ENCODE measurements at places on chromosomes 5 and 9. TPM values are rescaled to one million over a fixed set of nuclear protein-coding genes. Genes with fewer than 3 reads are reported as not detected.

Gene ENTREP1
- 0.04 TPM for polyA plus RNA-seq

Gene BTNL3
- polyA plus RNA-seq, result not detected

Gene IFNB1
- not detected for polyA plus RNA-seq

Gene TMC1
- not detected for polyA plus RNA-seq

Gene PPP3R2
- not detected for polyA plus RNA-seq

Gene SPINK4
- polyA plus RNA-seq, result not detected

Gene TMEM252
- polyA plus RNA-seq, result not detected

Gene SSNA1
- polyA plus RNA-seq, result 86.7 TPM

Gene FCN2
- polyA plus RNA-seq, result not detected

Gene SLC25A2
- polyA plus RNA-seq, result not detected

Gene OLFML2A
- 4.7 TPM for polyA plus RNA-seq

Gene CHSY3
- polyA plus RNA-seq, result 0.46 TPM

Gene CSF1R
- 0.07 TPM for polyA plus RNA-seq

Gene EPB41L4B
- 0.29 TPM for polyA plus RNA-seq

Gene CCDC180
- polyA plus RNA-seq, result 0.24 TPM

Gene NUTM2G
- polyA plus RNA-seq, result not detected

Gene POU5F2
- 0.02 TPM for polyA plus RNA-seq

Gene UBE2R2
- 23.3 TPM for polyA plus RNA-seq

Gene TDRD7
- polyA plus RNA-seq, result 4.4 TPM

Gene NME5
- 0.17 TPM for polyA plus RNA-seq

Gene PCDHA10
- polyA plus RNA-seq, result 0.02 TPM

Gene HRCT1
- polyA plus RNA-seq, result 3.9 TPM

Gene CCDC192
- not detected for polyA plus RNA-seq

Gene NKD2
- not detected for polyA plus RNA-seq

Gene LECT2
- not detected for polyA plus RNA-seq

Gene NPR3
- polyA plus RNA-seq, result 23.2 TPM

Gene PCDHGB4
- 10.0 TPM for polyA plus RNA-seq

Gene RALGDS
- 37.2 TPM for polyA plus RNA-seq

Gene ITK
- polyA plus RNA-seq, result not detected

Gene SOWAHA
- polyA plus RNA-seq, result not detected

Gene PTGDS
- 1.2 TPM for polyA plus RNA-seq
